NCI-H460 (cell line): ENCODE measurements at places on chromosomes 3 and 15.

DNA sequence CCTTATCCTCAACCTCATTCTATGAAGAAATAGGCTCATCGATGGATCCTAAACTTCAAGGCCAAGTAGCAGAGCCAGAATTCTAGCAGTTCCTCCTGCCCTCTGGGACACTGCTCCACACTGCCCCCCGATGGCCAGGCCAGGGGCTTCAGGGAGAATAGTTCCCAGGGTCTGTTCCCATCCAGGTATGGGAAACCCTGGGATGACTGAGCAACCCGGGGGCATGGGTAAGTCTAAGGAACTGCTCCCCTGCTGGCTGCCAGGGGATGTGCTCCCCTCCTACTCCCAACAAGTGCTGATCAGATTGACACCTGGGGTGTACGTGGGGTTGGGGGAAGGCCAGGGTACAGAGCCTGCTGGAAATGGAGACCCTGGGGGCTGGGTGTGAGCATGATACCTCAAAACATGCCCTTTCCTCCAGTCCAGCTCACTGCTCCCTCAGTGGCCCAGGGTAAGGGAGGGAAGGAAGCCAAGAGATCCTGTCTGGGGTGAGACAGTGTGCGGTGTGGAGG, 7.6 kb downstream of the ULK3 start:
- peak; percentile 47 for DNase-seq

DNA sequence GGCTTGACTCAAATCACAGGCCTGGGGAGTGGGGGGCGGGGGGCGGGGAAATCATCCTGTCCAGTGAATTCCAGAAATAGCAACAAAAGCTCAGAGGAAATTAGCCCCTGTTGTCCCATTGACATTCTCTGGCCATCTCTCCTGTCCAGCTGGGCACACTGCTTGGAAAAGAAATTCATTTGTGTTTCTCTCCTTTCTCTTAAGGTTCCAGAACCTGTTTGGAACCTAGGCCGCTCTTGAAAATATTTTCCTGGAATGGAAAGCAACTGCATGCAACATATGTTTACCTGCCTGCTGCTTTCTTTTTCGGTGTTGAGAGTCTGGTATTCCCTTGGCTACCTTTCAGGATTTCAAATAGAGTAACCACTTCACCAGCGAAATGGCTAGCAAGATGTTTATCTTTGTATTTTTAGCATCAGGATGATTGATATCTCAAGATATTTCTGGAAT, 169.0 kb downstream of the GHSR start:
- DNase-seq, result no peak

DNA sequence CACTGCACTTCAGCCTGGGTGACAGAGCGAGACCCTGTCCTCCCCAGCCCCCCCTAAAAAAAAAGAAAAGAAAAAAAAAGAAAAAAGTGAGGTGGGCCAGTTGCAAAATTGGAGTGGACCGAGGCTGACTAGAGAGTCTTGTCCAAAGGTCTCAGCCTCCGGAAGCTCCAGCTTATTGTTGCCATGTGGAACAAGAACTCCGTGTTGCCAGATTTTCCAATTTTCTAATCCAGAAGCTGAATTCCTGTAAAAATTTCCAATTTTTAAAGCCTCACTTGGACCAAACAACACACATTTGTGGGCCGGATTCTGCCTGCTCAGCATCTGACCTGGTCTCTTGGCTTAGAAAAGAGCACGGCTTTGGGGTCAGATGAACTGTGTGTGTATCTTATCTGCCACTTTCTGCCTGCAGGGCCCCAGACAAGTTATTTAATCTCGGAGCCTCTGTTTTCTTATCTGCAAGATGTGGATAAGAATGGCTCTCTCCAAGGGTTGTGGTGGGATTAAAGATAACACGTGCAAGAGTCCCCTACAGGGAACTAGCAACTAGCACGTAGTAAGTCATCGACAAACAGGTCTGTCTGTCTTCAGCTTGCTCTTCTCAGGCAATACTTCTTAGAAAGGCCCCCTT, 73.7 kb upstream of the TLE3 start:
- no peak for DNase-seq

DNA sequence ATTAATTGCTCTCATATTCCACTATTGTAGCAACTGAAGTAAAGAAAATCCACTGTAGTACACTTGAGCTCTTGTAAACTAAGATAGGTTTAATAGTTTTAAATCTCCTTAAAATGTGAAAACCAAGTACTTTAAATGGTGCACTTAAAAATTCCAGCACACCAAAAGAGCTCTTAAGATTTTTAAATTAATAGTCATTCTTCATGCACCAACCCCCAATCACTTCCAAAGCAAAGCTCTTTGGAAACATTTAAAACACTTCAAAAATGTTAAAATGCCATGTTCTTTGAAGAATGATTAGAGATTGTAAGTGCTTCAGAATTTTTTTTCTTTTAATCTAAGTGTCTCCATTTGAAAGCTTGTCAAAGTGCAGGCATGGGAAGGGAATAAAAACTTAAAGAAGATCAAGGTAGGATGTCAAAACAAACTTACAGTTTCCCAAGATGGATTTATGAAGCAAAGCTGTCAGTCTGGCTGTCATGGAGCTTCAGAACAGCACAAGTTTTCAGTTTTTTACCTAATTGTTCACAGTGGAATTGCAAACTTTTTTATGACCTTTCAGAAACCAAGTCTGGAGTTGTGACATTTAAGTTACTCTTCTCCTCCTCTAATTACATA, 84.3 kb downstream of the ARPP21 start:
- DNase-seq, result no peak

DNA sequence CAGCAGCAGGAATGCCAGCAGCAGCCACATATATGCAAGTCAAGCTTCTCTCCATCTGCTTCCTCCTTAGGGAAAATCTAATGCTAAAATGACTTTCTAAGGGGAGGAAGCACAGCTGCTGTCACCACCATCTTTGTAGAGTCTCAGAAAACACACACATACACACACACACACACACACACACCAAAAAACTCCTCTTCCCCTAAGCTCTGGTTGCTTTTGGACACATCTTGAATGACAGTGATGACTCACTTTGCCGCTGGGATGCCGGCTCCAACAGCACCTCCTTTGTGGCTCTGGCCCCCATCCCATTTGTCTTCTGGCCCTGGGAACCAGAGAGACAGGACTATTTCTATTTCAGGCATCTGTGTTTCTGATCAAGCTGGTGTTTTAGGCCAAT, 124.8 kb upstream of the GOLIM4 start:
- no peak for DNase-seq

- DNase-seq, result no peak
Measured at GRCh38 chr3:179083977-179084376, 12.4 kb upstream of the ZMAT3 start.

DNA sequence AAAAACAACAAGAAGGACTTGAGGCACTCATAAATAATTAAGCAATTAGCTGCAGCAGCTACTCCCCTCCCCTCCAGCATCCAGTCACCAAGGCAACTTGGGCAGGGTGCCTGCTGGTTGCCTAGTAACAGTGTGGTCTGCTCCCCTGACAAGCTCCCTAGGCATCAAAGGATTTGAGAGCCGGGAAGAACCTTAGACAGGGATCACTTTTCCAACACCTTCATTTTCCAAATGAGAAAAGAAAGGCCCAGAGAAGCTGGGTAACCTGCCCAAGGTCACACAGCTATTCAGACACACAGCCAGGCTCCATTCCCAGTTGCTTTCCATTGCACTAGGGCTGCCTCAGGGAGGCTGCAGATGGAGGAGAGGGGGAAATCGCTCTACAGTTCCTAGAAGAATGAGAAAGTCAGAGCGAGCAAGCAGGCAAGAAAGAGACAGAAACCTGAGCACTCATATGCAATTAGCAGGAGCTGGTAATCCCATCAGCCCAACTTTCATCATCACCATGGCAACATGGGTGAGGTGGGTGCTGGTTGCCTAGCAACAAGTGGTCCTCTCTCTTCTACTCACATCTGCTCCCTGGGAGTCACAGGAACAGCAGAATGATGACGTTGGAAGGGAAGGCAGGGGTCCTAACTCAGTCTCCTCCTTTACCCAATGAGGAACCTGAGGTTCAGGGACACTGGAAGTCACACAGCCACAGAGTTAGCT, 3.6 kb upstream of the EIF4E3 start:
- no peak for DNase-seq

DNA sequence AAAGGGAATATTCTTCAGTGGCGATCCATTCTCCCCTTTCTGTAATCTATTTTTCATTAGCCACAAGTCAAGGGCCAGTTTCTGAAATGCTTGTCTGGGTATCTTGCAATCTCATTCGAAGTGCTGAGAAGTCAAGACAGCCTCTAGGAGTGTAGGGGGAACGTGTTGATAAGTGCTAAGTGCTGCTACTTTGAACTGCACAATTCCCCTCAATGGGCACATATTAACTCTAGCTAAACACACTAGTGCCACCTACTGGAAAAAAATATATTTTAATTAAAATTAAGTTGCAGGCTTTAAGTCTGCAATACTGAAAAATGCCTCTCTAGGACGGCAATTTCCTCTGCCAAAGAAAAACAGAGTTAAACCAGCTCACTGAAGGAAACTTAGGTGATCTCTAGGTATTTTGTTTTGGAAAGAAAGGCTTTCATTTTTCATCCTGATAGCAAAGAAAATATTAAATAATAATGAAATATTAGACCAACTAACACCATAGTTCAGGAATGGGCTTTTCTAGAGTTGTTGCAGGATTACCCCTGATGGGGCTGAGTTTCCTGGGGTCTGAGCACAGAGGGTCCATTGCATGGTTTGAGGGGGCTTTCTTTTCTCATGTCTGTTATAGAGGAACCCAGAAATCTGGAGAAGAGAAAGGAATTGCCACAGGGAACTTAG, 181.9 kb upstream of the KBTBD8 start:
- DNase-seq, result peak; percentile 20

DNA sequence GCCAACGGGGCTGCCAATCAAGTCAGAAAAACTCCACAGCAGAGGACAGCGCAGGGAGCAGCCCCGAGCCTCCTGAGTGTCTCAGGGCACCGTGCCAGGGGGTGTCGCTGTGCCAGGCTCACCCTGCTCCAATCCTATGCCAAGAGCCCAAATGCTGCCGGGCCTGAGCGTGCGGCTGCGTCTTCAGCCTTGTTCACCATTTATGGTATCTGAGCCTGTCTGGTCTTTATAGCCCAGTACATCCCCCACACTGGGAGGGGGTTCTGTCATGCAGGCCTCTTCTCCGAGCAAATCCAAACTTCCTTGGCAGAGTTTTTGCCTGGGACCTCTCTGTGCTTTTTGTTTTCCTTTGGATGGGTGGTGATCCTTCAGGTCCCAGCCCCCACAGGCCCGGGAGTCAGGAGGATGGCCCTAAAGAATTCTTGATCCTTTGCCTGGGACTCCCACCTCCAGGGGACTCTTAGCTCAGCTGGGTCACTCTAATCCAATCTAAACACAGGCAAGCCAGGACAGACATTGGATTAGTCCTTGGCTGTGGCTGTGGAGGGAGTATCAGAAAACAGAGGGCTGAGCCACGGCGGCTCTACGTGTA, 135.1 kb upstream of the HACD2 start:
- DNase-seq, result no peak

GRCh38 chr3:10400050-10400748, 79.3 kb upstream of the SEC13 start:
- DNase-seq, result no peak

- no peak for DNase-seq
Measured at GRCh38 chr3:18428991-18429745, 4.0 kb upstream of the SATB1 start.

DNA sequence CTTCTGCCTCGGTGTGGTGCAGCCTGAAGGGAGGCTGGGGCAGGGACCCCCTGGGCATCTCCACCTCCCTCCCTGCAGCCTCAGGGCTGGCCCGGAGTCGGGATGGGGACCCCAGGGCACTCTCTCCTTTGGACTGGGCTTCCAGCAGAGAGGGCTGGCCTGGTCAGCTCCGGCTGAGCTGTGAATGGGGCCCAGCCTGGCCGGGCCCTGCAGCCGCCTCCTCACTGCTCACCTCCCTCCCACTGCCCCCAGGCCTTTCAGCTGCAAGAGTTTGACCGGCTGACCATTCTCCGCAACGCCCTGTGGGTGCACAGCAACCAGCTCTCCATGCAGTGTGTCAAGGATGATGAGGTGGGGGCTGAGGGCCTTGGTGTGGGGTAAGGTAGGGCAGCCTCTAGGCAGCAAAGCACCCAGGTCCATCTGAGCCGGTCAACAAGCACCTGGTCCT, 36.0 kb downstream of the PSTPIP1 start:
- DNase-seq, result no peak

- no peak for DNase-seq
Measured at GRCh38 chr3:32106929-32107362, 526 bp downstream of the GPD1L start.

- DNase-seq, result no peak
Measured at GRCh38 chr3:69485489-69485888, 99.6 kb upstream of the FRMD4B start.

GRCh38 chr15:91912336-91912735, 58.8 kb downstream of the SLCO3A1 start:
- no peak for DNase-seq

- no peak for DNase-seq
Measured at GRCh38 chr15:40232625-40233070, 6.2 kb upstream of the PAK6 start.

- DNase-seq, result no peak
Measured at GRCh38 chr15:78004919-78005634, 72.4 kb downstream of the TBC1D2B start.

DNA sequence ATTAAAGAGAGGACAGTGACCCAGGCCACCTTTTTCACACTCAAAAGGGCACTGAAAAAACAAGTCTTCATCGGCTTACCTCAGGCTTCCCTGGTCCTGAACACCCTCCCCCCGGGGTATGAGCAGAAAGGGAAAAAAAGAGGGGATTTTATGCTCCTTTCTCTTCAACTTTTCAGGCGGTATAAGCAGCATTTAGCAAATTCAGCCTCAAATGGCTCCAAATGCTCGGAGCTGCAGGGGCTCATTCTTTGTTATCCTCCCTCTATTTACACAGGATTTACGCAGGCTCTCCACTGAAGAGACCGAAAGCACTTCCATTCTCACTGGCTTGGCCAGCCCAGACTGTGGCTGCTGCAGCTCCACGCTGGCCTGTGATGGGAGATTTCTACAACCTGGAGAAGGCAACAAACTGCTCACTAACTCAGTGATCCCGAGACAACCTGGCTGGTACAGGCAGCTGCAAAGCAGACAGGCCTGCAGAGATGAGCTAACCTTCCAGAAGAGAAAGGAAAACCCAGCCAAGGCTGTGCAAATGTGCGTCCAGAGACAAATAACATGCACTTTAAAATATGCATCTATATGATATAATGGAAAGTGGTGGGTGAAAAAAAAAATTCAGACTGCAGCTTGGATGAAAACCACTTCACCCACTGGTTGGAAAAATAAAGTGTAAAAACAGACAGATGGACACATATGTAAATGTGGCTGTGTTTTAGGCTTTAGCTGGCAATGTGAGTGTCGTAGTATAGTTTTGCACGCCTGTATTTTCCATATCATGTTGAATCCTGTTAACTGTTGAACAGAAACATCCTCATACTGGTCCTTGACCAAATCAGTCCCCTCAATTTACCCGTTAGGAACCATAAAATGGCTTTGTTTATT, 54.2 kb downstream of the MEIS2 start:
- no peak for DNase-seq

GRCh38 chr3:112767177-112767576, 79.5 kb downstream of the CD200R1L start:
- DNase-seq, result no peak

DNA sequence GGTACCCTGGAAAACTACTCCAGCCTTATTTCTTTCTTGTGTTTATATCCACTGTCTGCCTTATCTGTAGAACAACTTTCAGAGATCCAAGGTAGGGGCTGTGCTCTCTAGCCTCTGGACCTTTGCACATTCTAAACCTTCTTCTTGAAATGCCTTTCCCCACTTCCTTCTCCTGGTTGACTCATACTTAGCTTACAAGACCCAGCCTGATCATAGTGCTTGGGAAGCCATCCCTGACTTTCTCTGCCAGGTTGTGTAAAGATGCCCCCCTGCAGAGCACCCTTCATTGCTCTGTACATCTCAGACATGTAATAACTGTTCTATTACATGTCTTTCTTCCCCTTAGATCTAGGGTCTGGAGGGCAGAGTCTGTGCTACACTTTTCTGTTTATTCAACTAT, 50.1 kb downstream of the PPM1L start:
- DNase-seq, result no peak
